ENCODE measurements at places on chromosomes 6 and 20.

DNA sequence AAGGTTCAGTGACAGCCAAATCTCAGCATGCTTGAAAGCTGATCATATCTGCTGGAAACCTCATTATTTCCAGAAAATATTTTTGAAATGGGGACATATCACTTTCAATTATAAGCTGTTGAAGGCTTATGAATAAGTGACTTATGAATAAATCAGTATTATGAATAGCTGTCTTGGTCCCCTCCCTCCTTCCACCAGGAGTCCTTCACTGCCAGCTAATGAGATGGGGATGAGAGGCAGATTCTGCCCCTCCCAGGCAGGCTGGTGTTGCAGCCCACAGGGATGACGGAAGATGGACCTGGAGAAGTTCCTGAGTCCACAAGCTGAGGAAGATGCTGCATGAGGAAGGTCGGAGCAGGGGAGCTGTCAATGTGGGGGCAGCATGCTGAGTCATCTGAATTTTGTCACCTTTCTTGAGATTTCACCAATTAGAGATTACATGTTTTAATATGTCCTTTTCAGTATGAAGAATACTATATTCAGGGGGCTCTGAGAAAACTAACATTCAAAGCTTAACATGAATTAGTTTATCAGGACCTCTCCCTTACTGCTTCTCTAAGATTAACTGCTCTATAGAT lies 112.2 kb downstream of the DTNBP1 start:
- DNase-seq = no peak

- no peak for DNase-seq
Measured at GRCh38 chr20:5077761-5078387, 41.9 kb downstream of the PCNA start.

DNA sequence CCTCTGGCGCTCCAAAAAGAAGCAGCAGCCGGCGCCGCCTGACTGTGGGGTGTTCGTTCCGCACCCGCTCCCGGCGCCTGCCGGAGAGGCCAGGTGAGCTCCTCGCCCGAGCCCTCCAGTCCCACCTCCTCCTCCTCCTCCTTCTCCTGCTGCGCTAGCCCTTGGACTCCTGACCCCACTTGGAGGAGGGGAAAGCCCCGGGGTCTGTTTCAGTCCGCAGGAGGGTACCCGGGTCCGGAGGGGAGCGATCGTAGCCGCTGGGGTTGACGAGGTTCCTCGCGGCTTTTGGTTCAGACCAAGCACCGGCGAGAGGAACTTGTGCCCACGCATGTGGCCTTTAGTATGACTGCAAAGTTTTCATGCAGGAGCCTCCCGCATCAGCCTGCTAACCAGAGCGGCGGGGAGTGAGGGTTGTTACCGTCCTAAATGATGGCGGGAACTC lies 493 bp downstream of the CRYBG1 start:
- DNase-seq = peak; percentile 11

- DNase-seq = no peak
Measured at GRCh38 chr6:43636308-43636659, 644 bp downstream of the MAD2L1BP start.

- no peak for DNase-seq
Measured at GRCh38 chr6:30767158-30767943, 23.0 kb upstream of the IER3 start.

- DNase-seq = no peak
Measured at GRCh38 chr20:13046409-13046808, 37.6 kb downstream of the SPTLC3 start.

- DNase-seq = peak; percentile 89
Measured at GRCh38 chr20:34111702-34112599, at the start of gene EIF2S2. Gene EIF2S2 (minus strand): TSS chr20:34112243. CDS start chr20:34112110, 133 bp downstream.

GRCh38 chr6:163384510-163384909 lies 30.0 kb upstream of the QKI start:
- no peak for DNase-seq

DNA sequence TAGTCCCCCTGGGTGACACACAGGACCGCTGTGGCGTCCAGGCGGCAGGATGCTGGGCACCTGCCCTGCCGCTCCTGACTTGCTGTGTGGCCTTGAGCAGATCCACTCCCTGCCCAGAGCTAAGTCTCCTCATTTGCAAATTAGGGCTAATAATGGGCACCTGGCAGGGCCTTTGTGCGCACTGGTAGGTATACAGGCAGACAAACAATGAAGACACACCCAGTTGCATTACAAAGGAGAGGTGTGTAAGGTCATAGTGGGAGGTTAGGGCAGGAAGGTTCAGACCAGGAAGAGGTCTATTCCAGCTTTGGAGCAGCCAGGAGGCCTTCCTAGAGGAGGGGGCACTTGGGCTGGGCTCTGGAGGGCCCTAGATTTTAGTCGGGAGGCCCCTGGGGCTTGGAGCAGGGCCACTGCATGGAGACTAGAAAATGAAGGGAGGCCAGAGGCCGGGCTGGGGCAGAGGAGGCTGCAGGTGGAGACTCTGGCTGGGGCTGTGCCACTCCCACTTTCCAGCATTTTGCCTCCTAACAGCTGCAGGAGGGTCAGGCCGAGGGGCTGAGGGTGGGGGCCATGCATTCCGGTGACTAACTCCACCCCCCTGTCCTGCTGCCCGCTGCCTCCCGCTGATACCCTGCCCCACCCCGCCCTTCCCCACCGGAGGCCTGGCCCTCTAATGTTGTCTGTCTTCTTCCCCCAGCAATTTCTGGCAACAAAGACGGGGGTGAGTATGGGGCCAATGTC lies 28.5 kb downstream of the MYH7B start:
- DNase-seq = no peak

- DNase-seq = no peak
Measured at GRCh38 chr20:60581606-60582115, 623.4 kb downstream of the CDH26 start.

DNA sequence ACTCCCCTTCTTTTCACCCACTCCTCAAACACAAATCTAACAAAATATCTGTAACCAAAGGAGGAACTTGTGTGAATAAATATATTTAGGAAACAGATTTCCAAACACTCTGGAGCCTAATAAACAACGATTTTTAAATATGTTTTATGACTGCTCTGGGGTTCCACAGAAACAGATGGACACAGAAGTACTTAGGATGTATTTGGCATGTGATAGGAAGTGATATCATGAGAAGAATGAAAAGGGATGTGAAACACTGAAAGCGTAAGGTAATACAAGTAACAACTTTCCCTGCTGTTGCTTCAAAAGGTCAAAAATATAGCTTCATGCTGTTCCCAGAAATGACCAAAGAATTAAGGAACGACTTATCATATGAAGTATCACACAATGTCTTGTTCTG lies 26.1 kb upstream of the ENPP1 start:
- DNase-seq = no peak

DNA sequence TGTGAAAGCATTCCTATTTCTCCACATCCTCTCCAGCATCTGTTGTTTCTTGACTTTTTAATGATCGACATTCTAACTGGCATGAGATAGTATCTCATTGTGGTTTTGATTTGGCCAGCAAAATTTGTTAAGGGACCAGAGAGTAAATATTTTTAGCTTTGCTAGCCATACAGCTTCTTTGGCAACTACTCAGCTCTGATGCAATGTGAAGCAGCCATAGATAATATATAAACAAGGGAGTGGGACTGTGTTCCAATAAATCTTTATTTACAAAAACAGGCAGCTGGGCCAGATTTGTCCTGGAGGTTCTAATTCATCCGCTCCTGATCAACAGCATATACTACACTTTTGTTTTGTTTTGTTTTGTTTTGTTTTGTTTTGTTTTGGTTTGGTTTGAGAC lies 202.9 kb downstream of the ZNF217 start:
- no peak for DNase-seq

GRCh38 chr6:51468704-51469103 lies 618.7 kb downstream of the PKHD1 start:
- no peak for DNase-seq

DNA sequence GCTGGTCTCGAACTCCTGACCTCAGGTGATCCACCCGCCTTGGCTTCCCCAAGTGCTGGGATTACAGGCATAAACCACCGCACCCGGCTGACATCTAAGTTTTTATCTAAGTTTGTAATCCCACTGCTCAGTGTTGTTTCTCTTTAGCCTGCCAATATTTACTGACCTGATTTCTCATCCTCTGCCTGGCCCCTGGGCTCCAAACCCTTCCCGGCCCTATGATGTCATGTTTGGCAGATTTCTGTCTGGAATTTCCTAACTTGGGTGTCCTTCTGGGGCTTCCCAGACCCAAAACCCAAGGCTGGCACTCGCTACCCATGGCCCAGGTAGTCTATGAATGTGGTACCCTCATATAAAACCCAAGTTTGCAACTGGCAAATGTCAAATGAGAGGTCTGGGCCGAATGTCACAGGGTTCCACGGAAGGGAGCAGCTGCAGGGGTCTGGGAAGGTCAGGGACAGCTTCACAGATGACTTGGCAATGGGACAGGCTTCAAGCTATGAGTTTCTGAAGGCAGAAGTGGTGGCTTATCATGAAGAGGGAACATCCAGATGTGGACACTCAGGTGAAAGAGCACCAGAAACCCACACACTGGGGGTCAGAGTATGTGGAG lies 54.9 kb downstream of the TMEM170B start:
- DNase-seq = no peak

GRCh38 chr6:5968817-5969734 lies 37.6 kb downstream of the NRN1 start:
- no peak for DNase-seq

DNA sequence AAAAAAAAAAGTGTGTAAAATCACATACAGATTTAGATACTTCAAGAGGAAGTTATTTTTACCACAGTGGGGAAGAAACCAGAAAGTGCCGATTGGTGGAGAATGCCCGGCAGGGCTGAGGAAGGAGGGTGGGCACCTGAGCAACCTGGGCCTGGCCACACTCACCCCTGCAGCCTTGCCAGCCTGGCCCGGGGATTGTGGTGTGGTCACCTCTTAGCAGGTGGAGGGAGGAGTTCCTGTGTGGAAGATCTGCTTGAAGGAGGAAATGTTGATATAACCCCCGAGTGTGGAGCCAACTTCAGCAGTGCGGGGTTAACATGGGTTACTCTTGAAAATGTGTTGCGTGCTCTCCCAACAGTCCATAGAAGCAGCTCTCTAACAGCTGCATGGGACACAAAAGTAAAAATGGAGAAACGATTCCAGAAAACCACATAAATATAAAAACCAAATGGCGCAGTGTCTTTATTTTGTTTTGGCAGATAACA lies 14.7 kb downstream of the UST start:
- no peak for DNase-seq

GRCh38 chr6:154169193-154169847 lies 130.3 kb downstream of the OPRM1 start:
- DNase-seq = peak; percentile 32

GRCh38 chr6:7528565-7528964 lies 12.9 kb upstream of the DSP start:
- DNase-seq = no peak

GRCh38 chr6:5507131-5507681 lies 245.9 kb downstream of the FARS2 start:
- no peak for DNase-seq

- no peak for DNase-seq
Measured at GRCh38 chr6:81071121-81071520, 681.4 kb downstream of the TENT5A start.

- DNase-seq = no peak
Measured at GRCh38 chr20:35771367-35771688, 487 bp upstream of the PHF20 start.

DNA sequence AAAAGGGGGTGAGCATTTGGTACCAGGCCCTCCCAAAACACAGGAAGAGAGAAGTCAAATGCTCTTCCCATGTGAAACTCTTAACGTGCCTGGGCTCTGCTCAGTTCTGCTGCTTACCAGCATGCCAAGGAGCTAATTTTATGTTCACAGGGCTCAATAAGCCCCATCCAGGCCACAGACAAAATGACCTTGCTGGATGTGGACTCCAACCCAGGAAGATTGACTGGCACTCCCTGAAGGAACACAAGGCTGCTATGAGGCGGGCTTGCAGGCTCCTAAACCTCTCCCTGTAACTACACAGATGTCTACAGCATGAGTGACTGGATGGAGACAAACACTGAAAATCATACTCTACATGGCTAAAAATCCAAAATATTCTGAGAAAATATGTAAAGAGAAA lies 50.6 kb downstream of the CHD6 start:
- no peak for DNase-seq

- DNase-seq = no peak
Measured at GRCh38 chr20:3080939-3081388, 3.6 kb downstream of the AVP start.

GRCh38 chr6:160101277-160102205 lies 20.1 kb upstream of the SLC22A1 start:
- no peak for DNase-seq

GRCh38 chr6:6858533-6858982 lies 249.2 kb upstream of the RREB1 start:
- DNase-seq = no peak

DNA sequence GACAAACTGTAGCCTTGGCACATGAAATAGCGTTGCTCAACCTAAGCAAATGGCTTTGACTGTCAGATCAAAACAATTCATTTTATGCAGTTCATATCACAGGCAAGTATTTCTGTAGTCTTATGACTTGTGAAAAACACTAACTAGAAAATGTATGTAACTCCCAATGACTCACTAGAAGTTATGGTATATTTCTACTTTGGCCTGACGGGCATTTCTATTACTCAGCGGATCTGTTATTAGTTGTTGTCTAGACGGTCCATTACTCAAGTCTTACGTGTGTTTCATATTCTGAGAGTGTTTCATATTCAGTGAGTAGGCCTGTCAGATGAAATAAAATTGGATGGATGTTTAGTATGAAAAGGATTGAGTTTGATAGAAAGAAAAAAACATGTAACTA lies 880.9 kb downstream of the PRIM2 start:
- DNase-seq = no peak

GRCh38 chr6:110652520-110652919 lies 162.7 kb downstream of the CDK19 start:
- DNase-seq = no peak

DNA sequence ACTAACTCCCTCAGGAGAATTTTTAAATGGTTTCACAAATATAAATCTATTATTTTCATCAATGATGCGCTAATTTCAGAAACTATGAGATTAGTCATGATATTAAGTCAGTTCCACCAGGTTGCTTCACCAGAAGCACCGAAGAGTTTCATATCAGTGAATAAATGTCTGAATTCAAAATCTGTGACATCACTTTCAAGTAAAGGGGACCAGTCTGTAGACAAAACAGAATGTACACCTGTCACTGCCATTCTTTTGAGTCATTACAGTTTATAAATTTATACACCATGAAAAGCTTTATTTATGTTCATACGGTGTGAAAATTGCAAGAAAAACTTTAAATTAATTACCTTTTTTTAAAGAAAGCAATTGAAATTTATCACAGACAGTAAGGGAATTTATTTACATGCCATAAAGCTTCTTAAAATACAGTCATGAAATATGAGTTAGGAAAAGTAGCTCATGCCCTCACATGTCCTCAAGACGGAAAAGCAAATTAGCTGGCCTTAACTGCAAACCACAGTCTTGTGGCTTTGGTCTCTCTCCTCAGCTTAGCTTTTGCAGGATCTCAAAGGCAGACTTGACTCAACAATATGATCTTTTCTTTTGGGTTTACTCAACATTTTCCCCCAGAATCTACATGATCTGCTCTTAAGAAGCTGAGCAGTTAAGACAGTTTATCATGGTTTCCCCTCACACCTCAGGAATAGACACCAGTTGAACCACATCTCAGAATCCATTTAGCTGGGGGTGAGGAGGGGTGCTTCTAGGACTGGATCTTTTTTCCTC lies 177.7 kb upstream of the MCHR2 start:
- DNase-seq = no peak

All from stimulated activated CD4-positive, alpha-beta T cell treated with anti-CD3 and anti-CD28 coated beads, Interleukin-12 subunit alpha, Interleukin-12 subunit beta, amount 100 ng/mL, for 24 hours (primary cell).